ENCODE measurements at places on chromosomes 7 and 10.

GRCh38 chr10:21413268-21413667, 112.2 kb downstream of the SKIDA1 start:
- DNase-seq = no peak

DNA sequence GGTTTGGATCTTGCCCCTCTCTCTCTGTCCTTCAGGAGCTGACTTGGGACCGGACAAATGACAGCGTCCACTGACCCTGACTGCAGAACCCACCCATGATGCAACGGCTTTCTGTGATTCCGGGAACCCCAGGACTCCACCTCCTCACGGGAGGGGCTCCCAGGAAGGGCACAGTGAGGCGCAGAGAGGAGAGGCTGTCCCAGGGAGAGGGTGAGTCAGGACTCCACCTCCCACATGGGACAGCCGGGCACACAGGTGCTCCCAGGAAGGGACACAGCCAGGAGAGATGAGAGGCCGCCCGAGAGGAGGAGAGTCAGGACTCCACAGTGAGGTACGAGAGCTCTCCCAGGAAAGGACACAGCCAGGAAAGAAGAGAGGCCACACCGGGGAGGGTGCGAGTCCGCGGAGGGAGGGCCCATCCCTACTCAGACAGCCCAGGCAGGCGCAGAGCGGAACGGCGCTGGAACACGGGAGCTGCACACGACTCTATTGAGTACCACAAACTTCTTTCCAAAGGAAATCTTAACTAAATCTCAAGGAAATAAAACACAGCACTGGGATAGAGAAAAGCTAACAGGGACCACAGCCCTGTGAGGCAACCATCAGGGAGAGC, 162.5 kb downstream of the MAD1L1 start:
- DNase-seq = no peak

- DNase-seq = peak; percentile 68
These were observed 36.2 kb upstream of the CHST3 start for GRCh38 chr10:71927776-71928592.

GRCh38 chr7:66748791-66749190, 8.3 kb downstream of the RABGEF1 start:
- no peak for DNase-seq

DNA sequence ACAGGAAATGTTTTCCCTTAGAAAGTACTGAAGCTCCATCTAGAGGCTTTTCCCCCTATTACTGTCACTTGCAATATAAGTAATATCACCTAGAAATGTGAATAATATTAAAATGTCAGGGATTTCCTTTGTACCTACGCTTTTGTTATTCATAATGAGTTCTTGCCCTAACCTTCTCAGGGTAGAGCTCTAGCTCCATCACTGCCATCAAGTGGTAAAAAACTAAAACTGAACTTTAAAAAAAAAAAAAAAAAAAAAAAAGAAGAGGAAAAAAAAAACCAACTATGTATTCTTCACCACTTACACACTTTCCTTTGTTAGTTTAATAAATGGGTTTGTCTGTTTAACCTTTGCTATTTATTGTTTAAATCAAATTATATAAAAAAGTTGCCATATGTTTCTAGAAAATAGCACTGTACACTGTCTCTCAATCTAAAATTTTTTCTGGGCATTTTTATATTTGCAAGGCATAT, 49.9 kb downstream of the DNAJC1 start:
- DNase-seq = peak; percentile 69

GRCh38 chr7:44144426-44144967, 3.4 kb upstream of the MYL7 start:
- DNase-seq = no peak

DNA sequence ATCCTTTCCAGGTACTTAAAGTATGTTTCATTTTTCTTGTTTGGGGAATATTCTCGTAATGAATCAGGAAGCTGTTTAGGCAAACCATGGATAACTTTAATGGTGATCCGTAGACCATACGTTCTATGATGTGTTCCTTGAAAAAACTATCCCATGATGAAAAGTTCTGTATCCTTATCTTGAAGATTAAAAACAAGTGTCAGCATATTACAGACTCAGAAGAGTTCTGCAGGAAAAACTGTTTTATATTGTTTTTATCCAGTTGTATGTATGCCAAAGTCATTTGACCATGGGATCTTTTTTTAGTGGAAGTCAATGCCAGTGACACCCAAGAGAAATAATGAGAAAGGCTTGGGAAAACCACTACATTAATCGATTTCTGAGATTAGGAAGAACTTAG, 52.0 kb downstream of the DLD start:
- DNase-seq = no peak

DNA sequence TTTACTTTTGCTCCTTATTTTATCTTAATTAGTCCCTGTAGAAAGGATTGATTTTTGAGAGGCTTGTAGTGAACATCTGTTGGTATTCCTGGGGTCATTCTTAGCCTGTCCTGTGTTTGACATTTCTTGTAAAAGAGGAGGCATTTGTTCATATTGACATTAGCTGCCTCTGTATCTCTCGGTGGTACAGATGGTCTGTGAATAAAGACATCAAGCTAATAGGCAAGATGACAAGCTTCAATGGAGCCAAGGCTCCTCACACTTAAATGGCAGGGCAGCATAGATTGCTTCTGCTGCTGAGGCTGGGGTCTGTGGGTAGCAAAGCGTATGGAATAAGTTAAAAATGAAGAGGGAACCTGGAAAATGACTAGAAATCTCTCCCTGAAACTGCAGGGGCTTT, 687.6 kb downstream of the LRMDA start:
- DNase-seq = no peak

DNA sequence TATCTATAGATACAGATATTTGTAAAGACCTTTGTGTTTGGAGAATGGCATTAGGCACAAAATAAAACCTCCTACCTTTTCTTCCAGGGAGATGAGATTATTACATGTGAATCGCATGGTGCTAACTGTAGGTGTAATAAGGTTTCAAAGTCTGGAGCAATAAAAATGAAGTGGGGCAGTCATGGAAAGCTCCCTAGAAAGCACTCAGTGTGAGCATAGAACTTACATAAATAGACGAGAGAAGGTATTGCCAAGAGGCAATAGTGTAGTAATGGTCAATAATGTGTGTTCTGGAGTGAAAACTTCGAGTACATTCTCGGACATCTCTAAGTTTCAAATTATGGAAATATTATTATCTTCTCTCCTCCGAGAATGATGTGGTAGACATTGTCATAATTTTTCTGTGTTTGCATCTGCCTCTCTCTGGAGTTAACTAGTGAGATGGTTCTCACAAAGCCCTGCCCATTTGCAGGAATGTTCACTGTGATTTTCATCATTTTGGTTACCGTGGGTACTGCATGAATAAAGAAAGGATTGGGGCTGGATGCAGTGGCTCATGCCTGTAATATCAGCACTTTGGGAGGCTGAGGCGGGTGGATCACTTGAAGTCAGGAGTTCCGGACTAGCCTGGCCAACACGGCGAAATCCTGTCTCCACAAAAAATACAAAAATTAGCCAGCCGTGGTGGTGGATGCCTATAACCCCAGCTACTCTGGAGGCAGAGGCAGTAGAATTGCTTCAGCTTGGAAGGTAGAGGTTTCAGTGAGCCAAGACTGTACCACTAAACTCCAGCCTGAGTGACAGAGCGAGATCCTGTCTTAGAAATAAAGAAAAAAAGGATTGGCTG, 10.6 kb downstream of the VIM start:
- DNase-seq = peak; percentile 89

DNA sequence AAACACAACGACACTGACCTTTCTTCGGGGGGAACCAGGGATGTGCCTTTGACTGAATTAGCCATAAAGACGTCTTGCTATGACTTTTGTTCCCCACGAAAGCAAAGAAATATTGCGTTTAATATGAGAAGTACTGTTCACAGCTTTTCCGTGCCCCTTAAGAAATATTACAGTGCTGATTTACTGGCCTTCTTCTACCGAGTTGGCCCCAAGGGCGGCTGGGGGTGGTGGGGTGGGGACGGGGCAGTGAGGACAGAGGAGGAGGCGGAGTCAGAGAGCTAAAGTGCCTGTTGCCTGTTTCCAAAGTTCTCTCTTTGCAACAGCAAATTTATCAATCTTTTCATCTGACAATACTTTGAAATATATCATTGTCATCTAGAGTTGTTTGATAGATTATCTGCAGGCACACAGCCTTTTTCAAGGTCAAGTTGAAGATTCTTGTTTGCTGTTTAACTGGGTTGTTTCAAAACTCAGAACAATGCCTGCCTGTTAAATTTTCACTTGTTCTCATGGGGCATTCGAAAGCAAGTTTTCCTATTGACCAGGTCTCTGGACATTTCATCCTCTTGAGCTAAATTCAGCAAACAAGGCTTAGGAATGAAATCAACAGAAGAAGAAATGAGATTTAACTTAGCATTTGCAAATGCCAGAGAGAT, 9.0 kb downstream of the PTF1A start:
- no peak for DNase-seq

GRCh38 chr10:92544296-92544695, 29.6 kb downstream of the IDE start:
- DNase-seq = peak; percentile 36

DNA sequence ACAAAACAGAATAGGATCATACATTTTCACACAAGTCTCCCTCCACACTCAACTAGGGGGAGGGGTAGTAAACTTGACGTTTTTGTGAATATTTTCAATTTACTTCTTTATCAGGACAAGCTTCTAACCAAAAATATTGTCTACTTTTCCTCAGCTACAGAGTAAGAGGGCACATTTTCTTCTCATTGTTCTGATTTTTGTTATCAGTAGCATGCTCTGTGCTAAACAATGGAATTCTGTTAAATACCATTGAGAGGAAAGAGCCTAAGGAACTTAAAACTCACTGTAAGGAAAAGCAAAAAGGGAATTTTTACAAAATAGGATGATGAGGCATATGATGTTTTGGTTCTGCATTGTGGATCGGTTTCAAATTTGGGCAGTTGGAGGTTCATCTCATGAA, 41.2 kb downstream of the ANLN start:
- DNase-seq = no peak

DNA sequence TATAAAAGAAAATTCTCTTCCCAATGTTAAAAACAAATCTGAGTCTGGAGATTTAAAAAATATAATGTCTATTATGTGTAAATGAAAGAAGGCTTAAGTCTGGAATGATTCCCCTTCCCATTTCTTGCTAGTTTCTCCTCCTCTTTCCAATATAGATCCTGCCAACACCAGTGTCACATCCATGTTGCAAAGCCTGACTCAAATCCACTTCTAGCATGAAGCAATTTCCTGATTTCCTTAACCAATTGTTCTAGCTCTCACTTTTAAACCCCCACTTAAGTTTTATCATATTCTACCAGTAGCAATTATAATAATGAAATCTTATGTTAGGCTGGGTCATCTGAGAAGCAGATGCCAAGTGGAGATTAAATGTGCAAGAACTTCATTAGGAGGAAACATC, 100.1 kb upstream of the SEC61G start:
- DNase-seq = no peak

DNA sequence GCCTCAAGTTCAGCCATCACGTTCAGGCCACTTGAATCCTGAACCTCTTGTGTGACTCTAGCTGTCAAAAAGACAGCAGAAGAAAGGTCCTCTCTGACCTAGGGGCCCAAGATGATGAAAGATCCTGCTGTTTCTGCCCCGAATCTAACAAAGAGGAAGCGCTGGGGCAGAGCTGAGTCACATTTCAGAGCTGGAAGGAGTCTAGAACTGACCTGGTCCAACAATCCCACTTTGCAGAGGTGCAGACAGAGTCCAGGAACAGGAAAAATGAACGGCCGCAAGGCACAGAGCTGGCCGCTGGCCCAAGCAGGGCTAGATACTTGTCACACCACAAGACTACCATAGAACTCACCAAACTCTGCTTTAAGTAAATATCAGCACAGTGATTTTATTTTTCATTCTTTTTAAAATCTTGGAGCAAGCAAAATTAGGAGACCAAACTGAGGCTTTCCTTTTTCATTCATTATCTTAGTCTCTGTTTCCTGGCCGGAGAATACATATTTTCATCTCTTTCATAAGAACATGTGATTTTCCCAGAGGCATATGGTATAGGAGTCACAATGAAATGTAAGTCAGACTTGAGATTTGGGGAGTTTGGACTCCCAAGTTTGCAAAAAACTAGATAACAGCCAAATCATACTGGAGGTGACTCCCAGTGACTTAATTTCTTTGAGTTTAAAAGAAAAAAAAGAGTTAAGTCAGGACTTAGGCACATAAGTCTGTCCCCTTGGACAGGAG, 52.8 kb downstream of the CHST15 start:
- DNase-seq = no peak

DNA sequence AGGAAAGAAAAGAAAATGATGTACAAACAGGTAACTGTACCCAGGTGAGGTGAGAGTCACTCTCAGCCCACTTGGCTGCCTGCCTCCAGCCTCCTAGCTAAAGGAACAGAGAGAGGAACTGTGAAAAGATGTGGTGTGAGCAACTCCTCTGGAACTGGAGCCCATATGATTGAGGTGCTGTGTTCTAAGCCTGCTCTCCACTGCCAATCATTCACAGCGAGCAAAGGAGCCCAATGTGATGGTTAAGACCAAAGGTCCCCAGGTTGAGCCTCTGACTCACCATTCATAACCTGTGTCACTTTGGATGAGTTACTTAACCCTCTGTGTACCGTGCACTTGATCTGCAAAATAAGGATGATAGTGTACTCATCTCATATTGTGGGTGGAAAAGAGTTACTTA, 868.1 kb upstream of the AUTS2 start:
- no peak for DNase-seq

GRCh38 chr7:94338921-94339371, 55.7 kb upstream of the COL1A2 start:
- peak; percentile 86 for DNase-seq

- no peak for DNase-seq
These were observed 128.8 kb downstream of the PTPRN2 start for GRCh38 chr7:158458716-158459282.

DNA sequence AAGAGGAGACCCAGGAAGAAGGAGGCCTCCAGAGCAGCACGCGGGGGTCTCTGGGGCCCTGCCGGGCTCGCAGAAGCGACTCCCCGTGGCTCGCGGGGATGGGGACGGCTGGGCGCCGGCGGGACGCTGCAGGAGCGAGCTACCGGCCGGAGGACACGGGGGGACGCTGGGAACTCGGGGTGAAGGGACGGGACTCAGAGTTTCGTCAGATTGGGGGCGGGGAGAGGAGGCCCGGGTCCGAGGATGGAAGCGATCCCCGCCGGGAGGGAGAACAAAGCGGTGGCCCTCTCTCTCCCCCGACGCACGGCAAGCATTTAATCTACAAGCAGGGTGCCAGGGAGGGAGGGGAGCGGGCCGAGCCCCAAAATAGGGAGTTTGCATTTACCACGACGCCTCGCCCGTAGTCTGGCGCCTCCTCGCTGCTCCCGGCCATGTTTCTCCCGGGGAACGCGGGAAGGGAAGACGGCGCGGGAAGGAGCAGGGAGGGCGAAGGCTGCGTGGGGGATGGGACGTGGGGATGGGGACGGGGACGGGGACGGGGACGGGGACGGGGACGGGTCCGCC, at the start of gene PRTFDC1:
PRTFDC1 (minus strand) TSS at position 464 of the 564 bp plus-strand sequence; CDS start at position 433, 31 bp downstream.
- peak; percentile 60 for DNase-seq

GRCh38 chr10:132551808-132552130, 14.2 kb downstream of the INPP5A start:
- DNase-seq = no peak

- DNase-seq = peak; percentile 92
These were observed at the start of gene IFIT1 for GRCh38 chr10:89391907-89392756. Gene IFIT1 (plus strand): TSS chr10:89392623. CDS start chr10:89392713, 90 bp downstream.

DNA sequence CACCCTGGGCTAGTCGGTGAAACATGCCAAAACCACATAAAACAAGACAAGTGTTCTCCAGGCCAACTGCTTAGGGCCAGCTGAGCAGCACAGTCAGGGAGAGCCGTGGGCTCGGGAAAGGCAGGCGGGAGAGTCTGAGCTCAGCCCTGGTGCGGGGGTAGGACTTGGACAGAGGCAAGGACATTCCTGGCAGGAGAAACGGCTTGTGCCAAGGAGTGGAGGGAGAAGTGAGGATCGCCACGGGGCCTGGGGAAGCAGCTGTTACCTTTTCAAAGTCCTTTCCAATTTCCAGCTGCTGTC, 4.2 kb downstream of the ELN start:
- no peak for DNase-seq

Data from ELR (cell line).